ENCODE measurements at places on chromosomes 5 and 9.

- DNase-seq = no peak
Measured at GRCh38 chr5:135154197-135154596, 120.2 kb upstream of the PITX1 start.

DNA sequence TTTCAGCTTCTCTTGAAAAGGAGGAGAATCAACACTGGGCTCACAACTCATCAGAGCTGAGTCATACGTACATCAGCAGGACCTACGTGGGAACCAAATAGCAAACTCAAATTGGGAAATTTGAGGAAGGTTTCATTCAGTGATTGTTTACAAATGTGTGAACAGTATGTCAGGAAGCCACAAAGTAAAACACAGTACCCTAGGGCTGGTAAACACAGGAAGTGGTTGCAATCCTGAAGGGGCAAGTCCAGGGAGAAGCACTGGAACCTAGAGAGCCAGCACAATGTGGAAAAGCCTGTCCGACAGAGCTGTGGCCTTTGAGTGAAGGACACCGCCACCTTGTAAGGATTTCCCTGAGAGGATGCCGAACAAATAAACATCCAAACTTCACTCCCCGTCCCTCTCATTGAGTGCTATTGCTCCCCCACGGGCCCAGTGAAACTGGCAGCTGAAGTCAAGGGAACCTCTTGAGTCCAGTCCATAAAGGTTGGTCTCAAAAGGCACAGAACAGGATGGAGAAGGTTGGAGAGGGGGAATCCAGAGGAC lies 26.7 kb upstream of the RICTOR start:
- no peak for DNase-seq

- no peak for DNase-seq
Measured at GRCh38 chr9:131657456-131657855, 82.4 kb downstream of the RAPGEF1 start.

- no peak for DNase-seq
Measured at GRCh38 chr5:17127743-17128231, 89.6 kb upstream of the BASP1 start.

GRCh38 chr9:131483319-131484050 lies 19.2 kb upstream of the POMT1 start:
- DNase-seq = no peak

DNA sequence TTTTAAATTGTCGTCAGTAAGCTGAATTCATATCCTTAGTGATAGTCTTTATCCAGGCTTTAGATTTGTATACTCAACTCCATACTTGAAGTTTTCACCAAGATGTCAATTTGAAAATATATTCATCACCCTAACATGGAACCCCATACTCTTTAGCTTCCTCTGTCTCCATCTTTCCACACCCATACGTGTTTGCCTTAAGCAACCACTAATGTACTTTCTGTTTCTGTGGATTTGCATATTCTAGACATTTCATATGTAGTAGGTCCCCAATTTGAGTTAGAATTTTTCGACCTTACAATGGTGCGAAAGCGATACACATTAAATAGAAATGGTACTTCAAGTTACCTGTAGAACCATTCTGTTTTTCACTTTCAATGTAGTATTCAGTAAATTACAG lies 65.2 kb downstream of the NSD1 start:
- no peak for DNase-seq
